ENCODE measurements at places on chromosomes 4 and X.

- DNase-seq: no peak
These were observed 7.5 kb upstream of the RUFY3 start for GRCh38 chr4:70714079-70714887.

DNA sequence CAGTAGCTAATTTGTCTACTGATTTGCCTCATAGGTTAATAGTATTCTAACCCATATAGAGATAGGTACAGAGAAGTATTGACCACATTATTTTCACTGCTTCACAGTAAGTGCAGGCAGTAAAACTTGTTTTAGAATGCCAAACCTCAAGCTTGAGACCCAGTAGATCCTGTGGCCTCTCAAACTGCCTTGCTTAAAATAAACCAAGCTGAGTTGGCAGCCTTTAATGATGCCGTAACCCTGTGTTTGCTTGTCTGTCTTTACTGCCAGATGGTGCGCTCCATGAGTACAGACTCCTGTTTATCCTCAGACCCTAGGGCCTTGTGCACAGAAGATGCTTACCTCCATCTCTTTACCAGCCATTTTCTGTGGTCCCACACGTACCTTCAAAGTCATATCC, 50.8 kb downstream of the ANXA3 start:
- no peak for DNase-seq

GRCh38 chr4:20889901-20890300, 189.6 kb downstream of the PACRGL start:
- no peak for DNase-seq

DNA sequence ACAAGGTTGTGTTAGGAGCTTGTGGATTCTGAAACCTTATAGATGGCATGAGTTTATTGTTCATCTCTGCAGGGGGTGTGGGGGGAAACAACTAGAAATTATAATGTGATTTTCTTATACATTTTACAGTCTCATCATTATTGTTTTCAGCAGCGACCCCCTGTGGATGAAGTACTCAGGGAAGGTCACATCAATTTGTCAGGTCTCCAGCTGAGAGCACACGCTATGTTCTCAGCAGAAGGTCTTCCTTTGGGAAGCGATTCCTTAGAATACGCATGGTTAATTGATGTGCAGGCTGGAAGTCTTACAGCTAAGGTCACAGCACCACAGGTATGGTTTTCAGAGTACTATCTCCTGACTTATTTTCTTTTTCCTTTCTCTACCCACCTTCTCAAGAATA, 72.2 kb downstream of the BLTP1 start:
- DNase-seq: no peak

DNA sequence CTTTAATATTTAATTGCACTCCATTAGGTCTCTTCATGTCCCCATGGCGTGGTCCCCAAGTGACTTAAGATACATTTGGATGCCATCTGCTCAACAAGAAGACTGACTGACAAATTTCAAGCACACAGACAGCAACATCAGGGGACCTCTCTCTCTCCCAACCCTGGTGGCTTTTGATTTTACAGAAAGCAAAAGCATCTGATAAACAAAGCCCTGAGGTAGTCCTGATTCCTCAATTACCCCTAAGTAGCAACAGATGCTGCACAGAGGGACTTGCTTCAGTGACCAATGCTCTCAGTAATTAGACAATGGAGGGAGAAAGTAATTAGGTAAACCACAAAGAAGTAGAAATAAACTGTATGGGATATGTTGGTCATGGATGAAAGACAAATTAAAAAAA, 426.4 kb downstream of the INPP4B start:
- no peak for DNase-seq

DNA sequence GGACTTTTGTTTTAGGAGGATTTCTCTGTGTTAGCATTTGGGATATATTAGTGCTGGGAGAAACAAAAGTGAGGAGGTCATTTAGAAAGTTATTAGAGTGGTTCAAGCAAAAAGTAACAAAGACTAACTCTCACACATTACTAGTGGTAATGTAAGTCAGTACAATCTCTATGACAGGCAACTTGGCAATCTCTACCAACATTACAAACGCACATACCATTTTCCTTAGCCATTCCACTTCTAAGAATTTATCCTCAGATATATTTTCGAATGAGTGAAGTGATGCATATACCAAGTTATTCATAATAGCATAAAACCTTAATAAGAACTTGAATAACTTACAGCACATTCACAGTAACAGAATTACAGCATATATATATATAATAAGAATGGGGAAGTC, 146.2 kb downstream of the PRSS12 start:
- no peak for DNase-seq

GRCh38 chr4:114807357-114807756, 208.8 kb downstream of the UGT8 start:
- DNase-seq: no peak

GRCh38 chr4:27022963-27023362, 162.3 kb downstream of the STIM2 start:
- no peak for DNase-seq

DNA sequence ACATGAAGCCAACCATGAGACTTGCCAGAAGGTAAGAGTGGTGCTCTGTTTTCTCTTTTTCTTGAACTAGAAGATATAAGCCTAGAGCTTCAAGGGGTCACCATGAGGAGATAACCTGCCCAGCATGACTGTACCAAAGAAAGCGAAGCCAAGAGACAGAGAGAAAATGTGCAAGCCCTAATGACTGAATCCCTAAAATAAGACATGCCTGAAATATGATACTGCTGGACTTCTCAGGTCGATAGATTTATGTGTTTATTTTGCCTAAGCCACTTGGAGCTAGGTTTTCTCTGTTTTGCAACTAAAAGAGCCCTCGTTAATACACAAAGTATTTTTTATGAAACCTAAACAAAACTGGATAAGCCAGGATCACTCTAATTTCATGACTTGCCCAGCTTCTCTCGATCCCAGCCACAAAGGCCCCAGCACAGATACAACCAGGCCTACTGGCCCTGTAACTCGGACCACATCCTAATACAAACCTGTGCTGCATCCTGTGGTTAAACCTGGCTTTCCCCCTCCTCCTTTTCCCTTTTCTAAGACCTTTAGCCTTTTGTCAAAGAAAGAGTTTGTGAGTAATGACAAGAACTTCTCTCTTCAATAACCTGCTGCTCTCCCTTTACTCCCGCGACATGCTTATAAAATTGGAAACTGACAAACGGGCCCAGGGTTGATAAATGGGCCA, 185.8 kb downstream of the APBB2 start:
- no peak for DNase-seq

GRCh38 chr4:182918791-182919302, 1.7 kb upstream of the DCTD start:
- DNase-seq: no peak

DNA sequence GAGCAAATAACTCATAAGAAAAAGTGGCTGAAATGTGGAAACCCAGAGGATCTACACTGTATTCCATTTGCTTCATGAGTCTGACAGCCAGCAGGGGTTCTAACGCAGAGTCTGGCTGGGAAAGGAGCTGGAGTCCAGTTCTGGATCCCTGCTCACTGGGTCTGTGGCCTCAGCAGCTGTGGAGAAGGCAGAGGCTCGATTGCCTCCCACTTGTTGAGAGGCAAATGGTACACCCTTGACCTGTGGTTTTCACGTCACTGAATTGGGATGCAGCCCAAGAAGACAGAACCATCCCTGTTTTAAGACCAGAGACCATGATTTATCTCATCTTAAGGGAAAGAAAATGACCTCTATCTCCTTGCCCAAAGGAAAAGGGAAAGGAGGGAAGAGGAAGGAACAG, 147.0 kb upstream of the NOCT start:
- DNase-seq: no peak

DNA sequence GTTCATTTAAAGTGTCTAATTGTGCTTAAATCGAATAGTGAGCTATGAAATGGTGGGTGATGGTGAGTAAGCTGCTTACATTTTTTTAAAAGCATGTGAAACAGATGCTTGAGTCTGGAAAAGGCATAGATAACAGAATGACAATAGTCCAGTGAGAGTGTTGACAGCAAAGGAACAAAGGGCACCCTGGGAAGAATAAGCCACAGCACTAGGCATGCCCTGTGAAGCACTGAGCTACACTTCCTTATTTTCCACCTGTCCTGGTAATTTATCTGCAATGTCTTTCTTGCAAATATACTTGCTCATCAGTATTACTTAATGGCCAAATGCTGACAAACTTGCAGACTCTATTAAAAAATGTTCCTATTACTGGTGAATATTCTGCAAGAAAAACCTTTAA, 168.7 kb downstream of the PRDM5 start:
- peak; percentile 25 for DNase-seq

GRCh38 chr4:110798687-110799086, 175.8 kb upstream of the PITX2 start:
- DNase-seq: no peak

- no peak for DNase-seq
These were observed 114.5 kb downstream of the COL4A6 start for GRCh38 chrX:108323751-108324150.

GRCh38 chr4:118740869-118741268, 55.7 kb downstream of the METTL14 start:
- DNase-seq: peak; percentile 44

- peak; percentile 59 for DNase-seq
These were observed 514.5 kb upstream of the FAM241A start for GRCh38 chr4:111630705-111631104.

- peak; percentile 40 for DNase-seq
These were observed 39.7 kb downstream of the CLDN2 start for GRCh38 chrX:106959901-106960300.

All from pons (tissue), 1 donor.